ENCODE measurements at places on chromosomes 5 and 9.

- no peak for DNase-seq
Measured at GRCh38 chr9:37337301-37337890, 85.1 kb upstream of the GRHPR start.

DNA sequence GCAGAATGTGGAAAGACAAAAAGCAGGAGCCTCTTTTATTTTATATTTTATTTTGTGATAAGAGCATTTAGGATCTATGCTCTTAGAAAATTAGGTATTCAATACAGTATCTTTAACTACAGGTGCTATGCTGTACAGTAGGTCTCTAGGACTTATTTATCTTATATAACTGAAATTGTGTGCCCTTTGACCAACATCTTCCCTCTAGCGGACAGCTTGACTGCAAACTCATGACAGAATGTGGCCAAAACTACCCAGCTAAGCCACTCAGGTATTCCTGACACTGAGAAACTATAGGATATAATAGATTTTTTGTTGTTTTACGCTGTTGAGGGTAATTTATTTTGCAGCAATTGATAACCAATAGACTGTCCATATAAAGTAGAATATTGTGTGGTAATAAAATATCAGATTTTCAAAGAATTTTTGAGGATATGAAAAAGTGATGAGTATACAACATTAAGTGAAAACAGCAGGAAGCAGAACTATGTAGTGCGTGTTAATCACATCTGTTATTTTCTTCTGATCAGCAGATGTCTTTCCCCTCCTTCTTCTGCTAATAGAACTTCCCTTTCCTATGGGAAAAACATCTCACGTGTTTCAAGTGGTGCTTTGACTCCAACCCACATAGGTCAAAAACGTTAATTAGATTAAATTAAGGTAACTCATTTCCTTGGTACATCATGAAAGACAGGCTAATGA lies 69.9 kb upstream of the SELENOP start:
- DNase-seq = no peak

GRCh38 chr9:71620331-71620730 lies 148.0 kb downstream of the CEMIP2 start:
- no peak for DNase-seq

GRCh38 chr9:126397056-126397455 lies 70.4 kb downstream of the MVB12B start:
- DNase-seq = no peak
